Left forelimb (tissue), 1 donor: ENCODE measurements at places on chromosomes 16 and 17.
A peak's percentile ranks its signal among the peaks of the same experiment; 100 is the strongest.

DNA sequence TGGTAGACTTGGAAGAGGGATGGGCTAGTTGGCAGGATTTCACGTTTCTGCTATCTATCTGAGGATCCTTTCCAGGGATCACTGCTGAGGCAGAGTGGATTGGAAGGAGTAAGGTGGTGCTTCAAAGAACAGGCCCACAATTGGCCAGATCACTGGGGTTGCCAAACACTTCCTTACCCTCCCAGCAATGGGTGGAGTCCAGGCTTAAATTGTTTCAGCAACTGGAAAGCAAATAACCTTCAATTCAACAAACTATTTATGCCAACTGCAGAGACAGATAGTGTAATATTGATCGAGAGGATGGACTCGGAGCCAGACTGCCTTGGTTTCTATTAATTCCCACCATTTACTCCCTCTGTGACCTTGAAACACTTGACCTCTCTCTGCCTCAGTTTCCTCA is 2.1 kb downstream of the ARRB2 start:
- DNase-seq: no peak

- DNase-seq: no peak
Observed at GRCh38 chr16:11004351-11004750, 60.0 kb downstream of the CLEC16A start.

DNA sequence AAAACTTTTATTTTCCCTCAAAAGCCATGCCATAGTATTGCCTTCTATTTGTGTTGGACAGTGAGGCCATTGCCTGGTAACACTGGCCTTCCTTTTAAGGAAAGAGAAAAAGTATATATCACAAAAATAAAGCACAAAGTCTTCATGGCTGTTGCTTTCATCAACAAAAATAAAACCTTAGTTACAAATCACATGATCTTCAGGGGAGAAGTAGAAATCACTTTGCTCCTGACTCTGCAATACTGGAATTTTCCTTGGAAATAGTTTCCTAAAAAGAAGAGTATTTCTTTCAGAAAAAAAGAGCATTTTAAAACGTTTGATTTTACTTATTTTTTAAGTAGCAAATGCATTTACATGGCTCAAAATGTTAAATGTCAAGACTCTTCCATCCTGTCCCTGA is 41.9 kb downstream of the FAM20A start:
- no peak for DNase-seq

- peak; percentile 20 for DNase-seq
Observed at GRCh38 chr17:21418446-21419298, 42.5 kb downstream of the KCNJ12 start.

- DNase-seq: no peak
Observed at GRCh38 chr17:31413874-31414549, 22.5 kb downstream of the RAB11FIP4 start.

DNA sequence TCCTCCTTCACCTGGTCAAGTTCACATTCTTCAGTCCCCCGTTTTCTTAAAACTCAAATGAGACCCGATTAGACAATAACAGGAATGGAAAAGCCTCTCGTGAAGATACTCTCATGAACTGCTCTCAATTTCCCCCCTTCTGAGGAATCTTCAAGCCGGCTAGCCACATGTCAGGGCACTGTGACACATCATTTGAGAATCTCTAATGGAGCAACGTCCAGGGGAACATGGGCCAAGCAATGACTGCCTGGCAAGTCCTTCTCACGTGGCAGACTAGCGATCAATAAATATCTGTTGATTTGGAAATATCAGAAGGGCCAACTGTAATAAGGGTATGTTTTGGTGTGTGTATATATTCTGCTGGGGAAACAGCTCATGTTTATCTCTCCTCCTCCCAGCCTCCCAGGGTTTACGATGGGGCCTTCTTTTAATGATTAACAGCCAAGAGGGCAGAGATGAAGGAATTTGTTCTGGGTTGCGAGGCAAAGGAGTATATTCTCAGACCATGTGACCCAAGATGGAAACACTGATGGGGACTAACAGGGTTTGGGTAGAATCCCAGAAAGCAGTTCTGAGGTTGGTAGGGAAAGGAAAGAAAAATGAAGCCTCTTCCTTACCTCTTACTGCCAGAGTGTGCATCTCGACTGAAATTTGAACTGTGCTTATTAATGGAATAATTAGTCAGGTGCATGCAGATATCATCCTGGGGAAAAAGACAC is 21.4 kb downstream of the TTLL6 start:
- DNase-seq: no peak

GRCh38 chr17:76004750-76005262 is 4.2 kb downstream of the CDK3 start:
- no peak for DNase-seq

GRCh38 chr17:39939588-39940419 is 12.3 kb downstream of the LRRC3C start:
- no peak for DNase-seq

DNA sequence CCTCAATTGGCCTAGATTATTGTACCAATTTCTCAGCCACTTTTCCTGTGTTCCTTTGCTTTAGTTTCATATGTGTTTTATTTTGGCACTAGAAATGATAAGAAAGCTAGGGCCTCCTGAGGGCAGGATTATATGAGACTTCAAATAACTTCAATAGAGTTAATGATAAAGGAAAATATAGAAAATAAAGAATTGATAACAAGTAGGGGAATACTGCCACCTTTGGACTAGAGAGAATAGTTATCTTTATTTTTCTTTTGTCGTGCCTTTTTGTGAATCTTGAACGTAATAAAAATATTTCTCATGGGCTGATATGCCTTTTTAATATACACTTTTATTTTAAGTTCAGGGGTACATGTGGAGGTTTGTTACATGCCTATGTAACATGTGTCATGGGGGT is 29.3 kb upstream of the RBL2 start:
- no peak for DNase-seq

- no peak for DNase-seq
Observed at GRCh38 chr16:26493751-26494150, 573.0 kb upstream of the C16orf82 start.

- peak; percentile 67 for DNase-seq
Observed at GRCh38 chr17:64679710-64680216, 17.7 kb upstream of the SMURF2 start.

- DNase-seq: no peak
Observed at GRCh38 chr16:30982548-30983288, 2.3 kb upstream of the HSD3B7 start.

GRCh38 chr16:55656691-55657092 is 904 bp downstream of the SLC6A2 start:
- no peak for DNase-seq
